HCEC 1CT (cell line): ENCODE measurements at places on chromosomes 1 and 21.

GRCh38 chr1:35894183-35894582, 11.2 kb downstream of the AGO1 start:
- DNase-seq, result no peak

DNA sequence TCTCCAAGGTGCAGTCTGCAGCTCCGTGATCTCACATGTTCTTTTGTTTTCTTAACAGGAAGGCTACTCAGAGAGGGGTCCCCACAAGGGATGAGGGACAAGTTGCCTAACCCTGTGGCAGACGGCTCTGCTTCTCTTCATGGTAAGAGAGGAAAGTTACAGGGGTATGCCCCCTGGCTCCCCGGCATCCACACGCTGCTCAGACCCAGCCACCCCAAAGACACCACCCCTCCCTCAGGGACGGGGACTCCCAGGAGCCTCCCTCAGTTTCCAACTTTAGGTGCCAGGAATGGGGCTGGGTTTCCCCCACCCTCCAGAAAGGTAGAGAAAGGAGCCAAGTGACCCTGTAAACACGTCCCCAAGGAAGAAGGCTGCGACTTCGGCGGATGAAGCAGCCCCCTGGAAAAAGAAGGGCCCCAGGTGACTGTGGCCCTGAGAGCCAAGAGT, 19.7 kb downstream of the OPTC start:
- DNase-seq, result no peak

- no peak for DNase-seq
Measured at GRCh38 chr1:247345881-247346280, 14.2 kb upstream of the ZNF496 start.

- DNase-seq, result no peak
Measured at GRCh38 chr1:230627767-230628166, 14.5 kb upstream of the COG2 start.

DNA sequence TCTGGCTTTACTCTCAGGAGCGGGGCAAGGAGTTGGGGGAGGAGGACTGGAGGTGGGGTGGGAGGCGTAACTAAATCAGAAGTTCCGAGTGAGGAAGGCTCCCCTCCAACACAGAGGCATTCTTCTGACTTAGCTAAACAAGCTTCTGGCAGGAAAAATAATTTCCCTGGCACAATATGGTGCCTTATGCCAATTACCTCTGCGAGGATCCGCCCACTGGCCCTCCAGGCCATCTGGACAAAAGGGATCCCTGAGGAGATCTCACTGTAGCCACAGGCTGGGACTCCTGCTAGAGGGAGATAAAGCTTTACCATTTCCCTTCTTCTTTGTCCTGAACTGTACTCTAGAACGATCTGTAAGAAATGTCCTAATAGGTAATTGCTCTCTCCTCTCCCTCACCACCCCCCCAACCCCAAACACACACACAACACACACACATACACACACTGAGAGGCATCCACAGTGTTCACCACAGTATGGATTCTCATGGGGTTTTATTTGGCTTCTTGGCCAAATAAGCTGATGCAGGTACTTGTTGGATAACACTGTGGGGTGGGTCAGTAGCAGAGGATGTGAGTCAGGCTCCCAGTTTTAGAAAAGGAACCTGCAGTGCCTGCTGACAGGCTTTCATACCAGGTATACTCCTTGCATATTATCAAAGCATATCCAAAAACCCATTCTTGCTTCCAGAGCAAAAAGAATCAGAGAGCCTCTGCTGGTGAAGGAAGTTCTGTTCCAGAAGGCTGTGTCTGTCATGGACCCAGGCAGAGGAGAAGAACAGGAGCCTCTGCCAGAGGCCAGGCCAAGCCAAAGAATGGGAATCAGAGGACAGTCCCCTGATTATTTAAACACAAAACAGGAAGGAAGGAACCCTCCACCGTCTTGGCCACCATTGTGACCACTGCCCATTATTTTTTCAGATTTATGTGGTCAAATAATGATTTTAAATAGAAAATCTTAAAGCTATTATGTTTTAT, 169.1 kb downstream of the C1orf21 start:
- DNase-seq, result no peak

DNA sequence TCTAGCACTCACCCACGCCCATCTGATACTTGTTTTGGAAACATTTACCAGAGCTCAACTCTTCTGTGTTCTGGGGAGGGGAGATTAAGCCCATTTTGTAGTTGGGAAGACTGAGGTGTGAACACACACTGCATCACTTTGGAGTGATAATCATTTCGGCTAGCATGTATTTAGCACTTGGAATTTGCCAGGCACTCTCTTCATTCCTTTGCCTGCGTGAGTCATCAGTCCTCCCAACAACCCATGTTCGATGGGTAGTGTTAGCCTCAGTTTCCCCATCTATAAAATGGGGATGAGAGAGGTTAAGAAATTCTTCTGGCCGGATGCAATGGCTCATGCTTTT, 182.8 kb upstream of the TMEM51 start:
- no peak for DNase-seq

DNA sequence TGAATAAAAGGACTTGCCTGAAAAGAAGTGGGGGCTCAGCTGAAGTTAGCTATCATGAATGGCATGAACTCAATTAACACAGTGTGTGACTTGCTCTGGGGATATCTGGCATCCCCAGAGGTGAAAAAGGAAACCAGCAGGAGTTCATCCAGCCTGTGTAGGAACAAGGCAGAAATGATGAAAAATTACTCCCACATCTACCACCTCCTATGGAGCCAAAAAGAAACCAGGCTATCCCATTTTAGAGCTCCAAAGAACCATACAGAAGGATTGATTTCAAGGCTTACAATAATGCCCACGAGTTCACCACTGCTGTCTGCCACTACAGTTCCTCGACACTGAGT, 25.3 kb downstream of the TP53BP2 start:
- no peak for DNase-seq

DNA sequence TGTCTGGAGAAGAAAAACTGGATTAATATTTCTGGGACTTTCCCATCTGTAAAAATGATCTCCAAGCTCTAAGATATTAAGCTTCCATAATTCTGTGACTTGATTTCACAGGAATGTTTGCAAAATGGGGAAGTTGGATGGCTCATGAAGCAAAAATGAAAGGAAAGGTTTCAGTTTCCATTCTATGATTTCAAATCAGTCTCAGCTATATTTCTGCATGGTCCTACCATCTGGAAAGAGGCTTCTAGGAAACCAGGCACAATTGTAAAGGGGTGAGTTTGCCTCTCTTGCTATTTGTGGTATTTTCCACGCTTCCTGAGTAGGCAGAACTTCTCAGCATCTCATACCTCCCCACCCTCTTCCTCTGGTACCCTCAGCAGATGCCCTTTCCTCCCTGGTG, 22.4 kb upstream of the ACTN2 start:
- DNase-seq, result peak; percentile 13

- no peak for DNase-seq
Measured at GRCh38 chr1:22680726-22681125, 27.7 kb downstream of the C1QB start.

DNA sequence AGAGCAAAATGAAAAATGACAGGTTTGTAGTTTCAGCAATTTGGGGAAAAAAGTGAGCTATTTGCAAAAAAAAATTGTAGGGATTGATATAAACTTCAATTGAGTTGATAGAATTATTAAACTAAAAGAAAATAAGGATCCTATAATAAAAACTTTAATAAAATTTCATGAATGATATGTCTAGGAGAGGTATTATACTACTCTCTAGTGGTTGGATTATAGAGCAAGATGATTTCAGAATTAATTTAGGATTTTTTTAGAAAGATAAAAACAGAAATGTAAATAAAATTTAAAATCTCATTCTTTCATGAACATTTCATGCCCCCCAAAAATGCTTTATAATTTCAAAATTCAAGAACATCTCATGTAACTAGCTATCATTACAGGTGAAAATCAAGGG, 430.4 kb downstream of the DSCAM start:
- no peak for DNase-seq

DNA sequence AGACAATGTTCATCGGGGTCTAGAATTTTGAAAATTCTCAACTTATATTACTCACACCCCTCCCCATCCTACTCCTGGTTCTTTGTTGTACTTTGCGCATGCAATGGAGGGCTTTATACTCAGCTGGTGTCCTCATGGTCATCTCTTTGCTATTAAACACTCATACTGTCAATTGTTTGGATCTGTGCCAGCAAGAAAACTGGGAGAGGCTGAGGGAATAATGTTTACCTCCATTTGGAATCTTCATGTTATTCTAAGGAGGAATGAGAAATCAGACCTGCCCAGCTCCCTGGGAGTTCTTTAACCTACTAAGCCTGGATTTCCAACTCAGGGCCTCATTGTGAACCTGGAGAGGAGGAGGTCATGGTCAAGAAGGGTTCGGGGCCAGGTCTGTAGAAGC, 143.9 kb upstream of the DNAH14 start:
- DNase-seq, result no peak

DNA sequence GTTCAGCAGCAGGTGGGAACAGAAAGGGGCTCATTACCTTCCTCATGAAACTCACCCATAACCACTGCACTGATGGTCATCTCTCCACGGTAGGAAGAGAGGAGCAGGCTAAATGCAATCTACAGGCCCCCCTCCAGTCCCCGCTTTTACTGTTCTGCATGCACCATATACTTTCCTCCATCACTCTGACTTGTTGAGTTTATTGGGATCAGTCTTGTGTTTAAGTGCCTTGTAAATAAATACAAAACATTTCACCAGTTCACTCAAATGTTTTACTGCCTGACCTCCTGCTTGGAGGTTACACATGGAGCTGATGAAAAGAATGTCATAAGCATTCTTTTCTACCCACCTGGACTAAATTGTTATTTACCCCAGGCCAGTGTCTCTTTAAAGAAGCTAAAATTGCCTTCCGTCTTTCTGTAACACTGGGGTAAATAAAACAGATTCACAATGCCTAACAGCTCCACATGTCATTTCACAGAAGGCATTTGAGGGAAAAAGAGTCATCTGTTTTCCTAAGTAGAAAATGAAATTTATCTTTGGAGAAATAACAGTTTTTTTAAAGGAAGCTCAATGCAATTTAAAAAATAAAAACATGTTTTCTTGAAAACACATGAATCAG, 30.7 kb downstream of the PTPN14 start:
- DNase-seq, result no peak

GRCh38 chr1:57638239-57638638, 214.4 kb upstream of the DAB1 start:
- DNase-seq, result no peak

DNA sequence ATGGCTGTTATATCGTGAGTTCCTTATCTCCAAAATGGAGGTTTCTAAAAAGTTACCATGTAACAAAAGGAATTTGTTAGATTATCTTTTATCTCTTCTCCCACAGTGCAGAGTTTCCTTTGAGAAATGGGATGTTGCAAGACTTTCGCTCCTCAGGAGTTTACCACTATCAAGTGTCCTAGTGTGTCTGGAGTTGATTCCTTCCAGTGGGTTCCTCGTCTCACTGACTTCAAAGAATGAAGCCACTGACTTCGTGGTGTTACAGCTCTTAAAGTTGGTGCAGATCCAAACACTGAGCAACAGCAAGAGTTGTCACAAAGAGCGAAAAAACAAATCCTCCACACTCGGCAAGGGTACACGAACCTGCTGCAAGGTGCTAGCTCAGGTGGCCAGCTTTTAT, 37.0 kb downstream of the SPAG17 start:
- DNase-seq, result no peak
